ENCODE measurements at places on chromosomes 2 and 18. TPM values are rescaled to one million over a fixed set of nuclear protein-coding genes. Genes with fewer than 3 reads are reported as not detected.

Gene ZC3H6
- total RNA-seq, result 42.2 TPM

Gene RAMP1
- total RNA-seq, result 70.8 TPM

DNA sequence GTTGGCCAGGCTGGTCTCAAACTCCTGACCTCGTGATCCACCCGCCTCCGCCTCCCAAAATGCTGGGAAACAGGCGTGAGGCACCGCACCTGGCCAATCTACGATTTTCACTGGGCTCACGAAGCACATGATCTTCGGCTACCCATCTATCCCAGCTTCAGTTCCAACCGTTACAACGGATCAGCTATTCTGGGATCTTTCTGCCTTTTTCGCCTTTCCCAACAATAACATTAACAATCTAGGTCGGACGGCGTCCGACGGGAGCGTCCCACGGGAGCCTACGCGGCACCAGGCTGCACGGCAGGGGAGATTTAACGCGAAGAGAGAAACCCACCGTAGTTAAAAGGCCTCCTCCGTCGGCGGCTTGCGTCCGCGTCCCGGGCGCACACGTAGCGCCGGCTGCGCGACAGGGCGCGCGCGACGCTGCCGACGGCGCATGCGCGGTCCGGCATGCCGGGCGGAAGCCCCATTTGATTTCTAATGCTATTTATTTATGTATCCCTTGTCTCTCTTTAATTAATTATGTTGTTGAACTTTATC lies at the start of gene MSL3B:
MSL3B (minus strand) TSS at position 394 of the 540 bp plus-strand sequence.
- DNase-seq, result no peak

DNA sequence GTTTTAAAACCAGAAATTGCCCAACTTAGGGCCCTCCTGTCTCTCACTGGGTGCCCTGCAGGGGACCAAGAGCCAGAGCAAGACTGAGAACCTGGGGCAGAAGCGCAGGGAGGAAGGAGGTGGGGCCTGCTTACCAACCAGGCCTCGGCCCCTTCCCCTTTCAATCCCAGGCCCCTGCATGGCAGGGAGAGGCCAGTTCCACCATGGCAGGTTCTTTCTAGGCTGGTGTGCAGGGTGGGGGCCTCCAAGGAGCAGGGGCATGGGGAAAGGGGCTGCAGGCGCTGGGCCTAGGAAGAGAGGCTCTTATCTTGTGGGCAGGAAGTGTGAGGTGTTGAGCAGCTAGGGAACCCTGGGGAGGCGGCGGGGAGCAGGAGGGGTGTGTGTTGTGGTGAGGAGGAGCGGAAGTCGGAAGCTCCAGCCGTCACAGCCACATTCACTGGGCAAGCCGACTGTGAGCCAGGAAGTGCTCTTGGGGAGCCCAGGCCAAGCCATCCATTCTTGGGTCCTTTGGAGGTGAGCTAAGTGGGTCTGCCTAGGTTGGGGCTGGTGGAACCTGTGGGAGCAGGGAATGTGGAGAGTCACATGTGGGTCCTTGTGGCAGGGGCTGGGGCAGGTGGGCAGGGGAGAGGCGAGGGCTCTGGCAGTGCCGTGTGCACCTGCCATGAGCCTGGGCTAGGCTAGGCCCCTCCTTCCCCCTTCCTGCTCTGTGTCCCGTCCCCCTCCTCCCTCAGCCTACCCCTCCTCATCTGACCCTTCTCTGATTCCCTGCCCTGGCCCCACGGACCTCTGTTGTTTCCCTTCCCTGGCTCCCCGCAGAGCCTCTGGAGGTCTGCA lies at the start of gene PSD4:
PSD4 (plus strand) TSS at position 430 of the 834 bp plus-strand sequence. CDS start 8,486 bp downstream, outside the sequence.
- no peak for DNase-seq
